Adrenal gland (tissue), 19 donors: ENCODE measurements at places on chromosomes 4 and X. TPM values are rescaled to one million over a fixed set of nuclear protein-coding genes. Genes with fewer than 3 reads are reported as not detected.

CITED1 gene
- polyA plus RNA-seq: 13.5 TPM

SYP gene
- 73.1 TPM for polyA plus RNA-seq

SOWAHB gene
- polyA plus RNA-seq: 0.17 TPM

ARX gene
- not detected for polyA plus RNA-seq

TEX11 gene
- polyA plus RNA-seq: 0.13 TPM

ART3 gene
- 0.88 TPM for polyA plus RNA-seq

CT55 gene
- polyA plus RNA-seq: 0.17 TPM

DAPP1 gene
- 0.51 TPM for polyA plus RNA-seq

GAB3 gene
- 3.5 TPM for polyA plus RNA-seq

RNF212 gene
- 6.6 TPM for polyA plus RNA-seq

PRR32 gene
- polyA plus RNA-seq: not detected

JAKMIP1 gene
- 5.3 TPM for polyA plus RNA-seq

NUDT11 gene
- polyA plus RNA-seq: 4.5 TPM

STBD1 gene
- polyA plus RNA-seq: 1.0 TPM

MAOA gene
- polyA plus RNA-seq: 23.6 TPM

NALF2 gene
- 2.7 TPM for polyA plus RNA-seq

ALB gene
- polyA plus RNA-seq: 15.9 TPM

BTK gene
- 4.0 TPM for polyA plus RNA-seq

PPP1R2C gene
- not detected for polyA plus RNA-seq

SHISA3 gene
- 2.7 TPM for polyA plus RNA-seq

RAB40A gene
- 1.1 TPM for polyA plus RNA-seq

MAGEA4 gene
- polyA plus RNA-seq: not detected

SSX2B gene
- not detected for polyA plus RNA-seq

FAM47E gene
- polyA plus RNA-seq: 23.8 TPM

HSPA4L gene
- polyA plus RNA-seq: 56.5 TPM

TLR6 gene
- polyA plus RNA-seq: 0.80 TPM

IQSEC2 gene
- polyA plus RNA-seq: 18.4 TPM

MBNL3 gene
- 18.0 TPM for polyA plus RNA-seq

ABRAXAS1 gene
- 8.4 TPM for polyA plus RNA-seq

FAM9B gene
- polyA plus RNA-seq: not detected

F8A2 gene
- polyA plus RNA-seq: not detected

IGFBP7 gene
- 564 TPM for polyA plus RNA-seq

CENPC gene
- 14.5 TPM for polyA plus RNA-seq

PALLD gene
- polyA plus RNA-seq: 30.3 TPM

AMBN gene
- polyA plus RNA-seq: not detected

ADGRG2 gene
- polyA plus RNA-seq: 0.27 TPM

SCRG1 gene
- polyA plus RNA-seq: 0.54 TPM
